ENCODE measurements at places on chromosomes 5 and 9.
A peak's percentile ranks its signal among the peaks of the same experiment; 100 is the strongest.

DNA sequence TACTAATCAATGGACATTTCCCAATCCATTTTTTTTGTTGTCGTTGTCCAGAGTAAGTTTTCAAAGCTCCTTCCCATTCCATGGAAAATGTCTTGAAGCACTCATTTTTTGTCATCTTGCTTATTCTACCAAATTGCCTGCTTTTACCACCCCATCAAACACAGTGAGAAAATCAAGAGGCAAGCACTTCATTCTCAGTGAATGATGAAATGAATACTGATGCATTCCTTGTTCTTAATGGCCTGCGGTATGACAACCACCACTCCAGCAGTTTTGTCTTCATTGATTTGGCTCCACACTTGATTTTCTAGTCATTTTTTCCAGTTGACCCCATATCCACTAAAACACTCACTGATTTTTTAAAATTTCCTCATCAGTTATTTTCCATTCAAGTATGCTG lies 193.5 kb upstream of the ANKH start:
- no peak for DNase-seq

DNA sequence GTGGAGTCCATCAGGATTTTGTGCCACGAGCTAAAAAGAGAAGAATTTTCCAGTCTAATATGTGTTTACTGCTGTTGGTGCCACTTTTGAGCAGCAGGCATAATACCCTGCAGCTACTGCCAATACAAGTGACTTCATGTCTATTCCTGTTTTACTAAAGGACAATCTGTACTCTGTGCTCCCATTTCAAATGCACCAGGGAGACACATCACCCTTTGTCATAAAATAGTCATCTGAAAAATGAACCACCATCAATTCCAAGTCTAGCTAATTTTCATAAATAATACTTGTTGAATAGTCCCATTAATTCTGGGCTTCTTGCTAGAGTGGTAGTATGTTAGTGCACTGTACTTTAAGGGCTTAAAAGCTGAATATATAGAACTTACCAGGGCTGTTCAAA lies 8.9 kb upstream of the PKD2L2 start:
- no peak for DNase-seq

DNA sequence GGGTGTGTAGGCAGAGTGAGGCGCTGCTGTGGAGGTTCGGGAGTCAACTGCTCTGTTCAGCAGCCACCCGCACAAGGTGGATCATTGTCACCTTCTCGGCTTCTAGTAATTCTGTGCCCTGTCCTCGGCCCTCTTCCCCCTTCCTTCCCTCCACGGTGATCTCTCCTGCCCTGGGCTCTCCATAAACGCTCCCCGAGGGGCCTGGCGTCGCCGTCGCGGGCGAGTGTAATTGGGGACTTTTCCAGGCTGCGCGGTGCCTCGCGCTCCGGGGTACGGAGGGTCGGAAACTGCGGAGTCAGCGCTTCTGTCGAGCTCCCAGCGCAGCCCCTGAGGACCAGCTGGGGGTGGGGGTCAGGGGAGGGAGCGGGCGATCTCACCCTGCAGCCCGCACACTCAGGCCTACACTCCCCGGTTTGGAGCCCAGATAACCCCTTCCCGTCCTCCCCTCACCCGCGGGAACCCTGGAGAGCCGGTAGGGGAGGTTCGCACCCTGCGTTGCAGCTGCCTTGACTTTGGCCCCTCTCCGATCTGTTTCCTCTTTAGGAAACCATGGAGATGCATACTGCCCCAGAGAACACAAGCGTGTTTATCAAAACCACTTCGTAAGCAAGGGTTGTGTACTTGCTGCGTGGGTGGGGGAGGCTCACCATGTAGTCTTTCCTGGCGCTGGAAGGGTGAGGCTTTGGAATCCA lies 188.3 kb upstream of the ZNF618 start:
- DNase-seq, result no peak

- no peak for DNase-seq
Measured at GRCh38 chr9:95060234-95060633, 257.3 kb downstream of the FANCC start.

- DNase-seq, result no peak
Measured at GRCh38 chr5:539469-540070, 15.3 kb upstream of the SLC9A3 start.

- DNase-seq, result no peak
Measured at GRCh38 chr5:76683816-76684731, 31.9 kb upstream of the F2R start.

- no peak for DNase-seq
Measured at GRCh38 chr5:179296150-179296821, 49.0 kb downstream of the ADAMTS2 start.

GRCh38 chr9:20307621-20308020 lies 314.7 kb downstream of the MLLT3 start:
- DNase-seq, result no peak

- DNase-seq, result no peak
Measured at GRCh38 chr9:72982146-72982799, 29.4 kb upstream of the ALDH1A1 start.

- no peak for DNase-seq
Measured at GRCh38 chr5:176491101-176491502, 42.9 kb downstream of the FAF2 start.

DNA sequence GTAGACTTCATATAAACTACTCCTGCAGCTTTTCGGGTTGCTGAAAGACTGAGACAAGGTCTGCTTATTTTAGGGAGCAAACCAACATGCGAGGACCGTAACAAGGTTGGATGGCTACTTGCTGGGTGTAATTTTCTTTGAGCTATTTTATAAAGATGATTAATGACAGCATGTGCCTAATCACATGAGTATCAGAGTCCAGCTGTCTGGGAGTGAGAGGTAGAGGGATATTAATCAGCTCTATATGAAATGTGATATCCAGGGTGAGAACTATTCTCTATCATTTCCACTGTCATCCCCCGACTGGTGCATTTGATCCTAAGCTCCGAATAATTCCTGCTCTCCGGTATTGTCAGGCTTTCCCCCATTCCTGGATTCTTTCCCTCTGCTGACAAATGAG lies 193.8 kb upstream of the HMHB1 start:
- no peak for DNase-seq

GRCh38 chr5:172830876-172831662 lies 3.0 kb upstream of the ERGIC1 start:
- peak; percentile 79 for DNase-seq

DNA sequence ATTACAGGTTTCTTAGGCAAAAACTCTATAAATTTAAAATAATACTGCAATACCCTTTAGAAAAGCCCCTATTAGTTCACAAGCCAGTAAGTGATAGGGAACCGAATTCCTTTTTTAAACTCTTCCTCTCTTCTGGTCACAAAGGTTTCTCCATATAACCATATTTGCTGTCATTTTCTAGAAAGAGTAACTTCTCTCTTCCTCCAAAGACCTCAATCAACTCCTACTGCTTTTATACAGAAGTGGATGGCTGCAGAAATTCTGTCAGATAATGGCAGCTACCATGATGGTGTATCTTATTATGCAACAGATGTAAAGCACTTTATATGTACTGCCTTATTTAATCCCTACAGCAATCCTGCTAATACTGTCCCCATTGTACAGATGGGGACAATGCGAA lies 6.2 kb downstream of the TUT7 start:
- DNase-seq, result no peak

DNA sequence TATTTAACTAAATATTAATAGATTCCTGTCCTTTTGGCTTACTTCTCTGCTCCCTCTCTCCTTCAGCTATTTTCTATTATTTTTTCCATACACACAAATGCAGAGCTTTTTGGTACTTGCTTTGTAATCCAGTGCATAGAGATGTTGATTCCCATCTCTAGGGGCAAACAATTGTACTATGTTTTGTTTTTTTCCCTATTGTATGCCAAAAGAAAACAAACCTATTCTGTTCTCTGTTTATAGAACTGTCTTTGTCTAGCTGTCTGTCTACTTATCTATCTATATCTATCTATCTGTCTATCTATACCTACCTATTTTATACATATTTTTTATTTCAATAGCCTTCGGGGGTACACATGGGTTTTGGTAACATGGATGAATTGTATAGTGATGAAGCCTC lies 121.6 kb upstream of the LIFR start:
- DNase-seq, result no peak

GRCh38 chr5:109849478-109850088 lies 159.9 kb downstream of the MAN2A1 start:
- no peak for DNase-seq

DNA sequence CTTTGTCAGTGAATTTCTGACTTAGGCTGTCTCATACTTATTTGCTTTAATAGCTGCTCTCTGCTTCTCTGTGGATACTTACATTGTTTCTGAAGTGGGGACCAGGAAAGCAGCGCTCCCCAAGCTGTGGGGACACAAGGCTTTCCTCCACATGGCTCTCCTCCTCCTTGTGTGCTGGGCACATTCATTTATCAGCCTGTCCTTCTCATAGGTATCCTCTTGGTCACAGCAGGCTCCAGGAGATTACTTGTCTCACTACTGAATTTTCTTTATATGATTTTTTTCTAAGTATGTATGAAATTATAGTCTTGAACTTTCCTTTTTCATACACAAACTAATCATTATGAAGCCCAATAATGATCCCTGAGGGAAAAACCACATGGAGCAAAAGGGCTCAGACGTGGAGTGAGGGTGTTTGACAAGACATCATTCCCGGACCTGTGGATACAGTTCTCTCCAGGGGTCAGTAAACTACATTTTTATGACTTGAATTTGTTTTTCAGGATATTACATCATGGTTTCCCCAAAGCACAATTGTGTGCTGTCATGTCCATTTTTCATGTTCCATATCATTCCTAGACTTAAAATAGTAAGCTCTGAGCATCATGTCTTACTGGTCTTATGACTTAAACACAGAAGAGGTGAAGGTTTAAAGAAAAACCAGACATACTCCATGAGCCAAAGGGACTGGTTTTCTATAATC lies 234.5 kb downstream of the PCSK1 start:
- no peak for DNase-seq

DNA sequence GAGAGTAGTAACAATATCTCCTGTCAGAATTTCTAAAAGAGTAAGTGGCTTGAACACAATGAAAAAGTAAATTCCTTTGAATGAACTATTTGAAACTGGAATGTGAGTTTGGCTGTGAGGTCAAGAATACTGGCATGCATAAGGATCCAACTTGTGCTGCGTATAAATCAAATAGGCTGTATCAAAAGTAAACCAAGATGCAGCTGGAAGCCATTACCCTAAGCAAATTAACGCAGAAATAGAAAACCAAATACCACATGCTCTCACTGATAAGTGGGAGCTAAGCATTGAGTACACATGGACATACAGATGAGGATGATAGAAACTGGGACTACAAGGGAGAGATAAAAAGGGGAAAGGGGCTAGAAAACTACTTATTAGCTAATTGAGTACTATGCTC lies 24.0 kb upstream of the SRFBP1 start:
- DNase-seq, result no peak

DNA sequence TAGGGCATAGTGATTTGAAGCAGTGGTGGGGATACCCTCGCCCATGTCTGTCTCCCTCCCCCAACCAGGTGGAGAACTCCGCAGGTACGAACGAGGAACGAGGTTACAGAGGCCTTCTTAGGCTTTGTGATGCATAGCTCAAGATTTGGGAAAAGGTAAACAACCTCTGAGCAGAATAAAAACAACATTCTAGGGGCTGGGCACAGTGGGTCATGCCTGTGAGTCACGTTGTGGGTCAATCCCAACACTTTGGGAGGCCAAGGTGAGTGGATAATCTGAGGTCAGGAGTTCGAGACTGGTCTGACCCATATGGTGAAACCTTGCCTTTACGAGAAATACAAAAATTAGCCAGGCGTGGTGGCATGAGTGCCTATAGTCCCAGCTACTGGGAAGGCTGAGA lies 3.6 kb upstream of the LCP2 start:
- no peak for DNase-seq

DNA sequence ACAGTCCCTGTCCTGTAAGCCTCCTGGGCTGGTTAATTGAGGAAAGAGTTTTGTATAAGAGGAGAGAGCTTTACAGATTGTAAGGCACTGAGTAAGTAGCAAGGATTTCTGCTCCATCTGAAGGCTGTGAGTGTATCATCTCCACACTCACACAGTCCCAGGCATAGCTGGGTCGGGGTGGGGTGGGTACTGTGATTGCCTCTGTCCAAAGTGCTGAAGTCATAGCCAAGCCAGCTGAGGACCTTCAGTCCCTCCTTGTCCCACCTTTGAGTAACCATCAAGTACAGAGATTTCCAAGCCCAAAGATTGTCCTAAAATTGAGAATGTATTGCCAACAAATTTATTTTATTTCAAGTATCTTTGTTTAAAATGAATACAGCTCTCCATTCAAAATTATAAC lies 5.5 kb upstream of the DNAJB5 start:
- DNase-seq, result no peak

DNA sequence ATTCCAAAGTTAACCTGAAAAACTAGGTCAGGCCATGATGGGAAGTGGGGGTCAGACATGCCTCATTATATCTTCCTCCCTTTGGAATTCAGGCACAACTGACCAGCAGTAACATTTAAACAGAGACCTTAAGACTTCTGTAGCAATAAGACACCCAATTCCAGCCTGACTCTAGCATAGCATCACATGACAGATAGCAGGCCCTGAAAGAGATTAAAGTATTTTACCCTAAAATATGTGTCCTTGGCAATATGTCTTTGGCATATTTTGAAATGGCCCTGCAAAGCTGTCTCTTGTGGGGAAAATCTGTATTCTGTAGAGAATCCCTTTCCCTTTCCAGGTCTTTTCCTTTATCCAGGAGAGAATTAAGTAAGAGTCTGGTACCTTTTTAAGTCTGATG lies 34.3 kb downstream of the S1PR3 start:
- DNase-seq, result no peak

GRCh38 chr5:156208271-156208670 lies 118.7 kb upstream of the SGCD start:
- no peak for DNase-seq

DNA sequence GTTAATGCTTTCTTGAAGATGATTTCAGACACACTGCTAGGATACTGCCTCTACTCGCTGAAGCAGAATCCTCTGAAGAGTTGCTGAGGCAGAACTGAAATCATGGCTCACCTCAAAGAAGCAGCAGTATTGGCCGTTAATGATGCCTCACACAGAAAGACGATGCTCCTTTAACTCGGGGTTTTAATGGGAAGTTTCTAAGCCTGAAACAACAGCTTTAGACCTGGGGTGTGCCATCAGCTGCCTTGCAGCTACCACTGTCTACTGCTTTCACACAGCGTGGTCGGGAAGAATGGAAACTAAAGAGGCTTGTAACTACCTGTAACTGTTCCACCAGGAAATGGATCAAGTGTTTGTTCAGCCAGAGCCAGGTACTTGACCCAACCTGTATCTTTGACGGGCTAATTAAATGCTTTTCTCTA lies at the start of gene CTXN3:
Gene CTXN3, plus strand, starts transcription at position 65 of the 422 bp plus-strand sequence. CDS start 8,440 bp downstream, outside the sequence.
- DNase-seq, result no peak

DNA sequence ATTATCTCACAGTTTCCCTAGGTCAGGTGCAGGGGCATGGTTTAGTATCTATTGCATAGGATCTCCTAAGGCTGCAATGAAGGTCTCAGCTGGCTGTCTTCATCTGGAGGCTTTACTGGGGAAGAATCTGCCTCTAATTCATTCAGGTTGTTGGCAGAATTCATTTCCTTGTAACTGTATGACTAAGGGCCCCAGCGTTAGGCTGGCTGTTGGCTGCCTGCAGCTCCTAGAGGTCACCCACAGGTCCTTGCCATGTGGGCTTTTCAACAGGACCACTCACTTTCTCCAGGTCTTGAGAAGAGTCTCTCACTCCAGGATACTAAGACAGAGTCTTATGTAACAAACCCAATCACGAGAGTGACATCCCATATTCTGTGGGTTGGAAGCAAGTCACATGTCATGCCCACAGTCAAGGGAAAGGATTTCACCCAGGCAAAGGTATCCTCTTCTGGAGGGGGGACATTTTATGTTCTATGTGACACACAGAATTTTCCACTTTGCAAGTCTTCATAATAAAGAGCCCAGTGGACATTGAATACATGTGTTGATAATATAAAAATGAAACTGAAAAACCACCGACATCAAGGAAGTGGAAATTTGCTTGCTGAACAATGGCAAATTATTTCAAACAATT lies 38.2 kb downstream of the HMHB1 start:
- no peak for DNase-seq
